ENCODE measurements at places on chromosomes 16 and 17.

GRCh38 chr17:66715745-66716156 lies 119.2 kb upstream of the CACNG5 start:
- peak; percentile 80 for DNase-seq

DNA sequence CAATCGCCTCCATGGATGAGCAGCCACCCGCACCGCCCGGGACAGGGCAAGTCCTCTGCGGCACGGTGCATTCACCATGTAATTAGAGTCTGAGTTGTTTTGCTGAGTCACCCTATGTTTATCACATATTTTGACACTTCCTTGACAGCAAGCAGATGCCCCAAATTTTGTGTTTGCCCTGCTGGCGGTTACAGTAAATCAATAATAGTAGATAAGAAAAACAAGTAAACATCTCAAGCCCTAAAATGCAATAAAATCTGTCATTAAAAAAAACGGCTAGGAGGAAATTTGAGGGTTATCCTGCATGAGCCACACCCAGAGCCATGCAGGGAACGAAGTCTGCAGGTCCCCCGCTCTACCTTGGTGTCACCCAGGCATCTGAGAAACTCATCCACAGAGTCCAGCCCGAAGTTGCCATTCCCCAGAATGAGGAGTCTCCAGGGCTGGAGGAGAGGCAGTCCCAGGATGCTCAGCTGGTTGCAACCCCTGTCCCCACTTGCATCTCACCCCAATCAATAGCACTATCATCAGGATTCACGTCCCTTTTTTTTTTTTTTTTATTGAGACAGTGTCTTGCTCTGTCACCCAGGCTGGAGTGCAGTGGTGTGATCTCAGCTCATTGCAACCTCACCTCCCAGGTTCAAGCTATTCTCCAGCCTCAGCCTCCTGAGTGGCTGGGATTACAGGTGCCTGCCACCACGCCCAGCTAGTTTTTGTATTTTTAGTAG lies 16.5 kb upstream of the ST6GALNAC1 start:
- DNase-seq = no peak

DNA sequence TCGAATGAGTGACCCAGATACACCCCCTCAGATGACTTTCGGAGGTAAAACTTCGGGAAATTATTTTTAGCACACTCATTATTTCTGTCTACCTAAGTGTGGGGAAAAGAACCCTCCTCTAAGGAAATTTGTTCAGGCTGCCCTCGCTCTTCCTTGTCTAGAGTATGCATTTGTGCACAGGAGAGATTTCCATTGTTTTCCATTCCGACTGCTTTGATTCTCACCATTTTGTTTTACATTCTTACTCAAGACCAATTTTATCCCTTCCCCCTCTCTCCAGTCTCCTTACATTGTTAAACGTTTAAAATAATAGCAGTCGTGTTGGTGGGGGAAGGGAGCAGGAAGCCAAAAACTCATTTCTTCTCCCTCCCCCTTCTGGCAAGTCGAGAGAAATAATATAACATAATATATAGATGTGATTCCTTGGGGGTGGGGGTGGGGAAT lies 1.5 kb upstream of the CHD3 start:
- no peak for DNase-seq

DNA sequence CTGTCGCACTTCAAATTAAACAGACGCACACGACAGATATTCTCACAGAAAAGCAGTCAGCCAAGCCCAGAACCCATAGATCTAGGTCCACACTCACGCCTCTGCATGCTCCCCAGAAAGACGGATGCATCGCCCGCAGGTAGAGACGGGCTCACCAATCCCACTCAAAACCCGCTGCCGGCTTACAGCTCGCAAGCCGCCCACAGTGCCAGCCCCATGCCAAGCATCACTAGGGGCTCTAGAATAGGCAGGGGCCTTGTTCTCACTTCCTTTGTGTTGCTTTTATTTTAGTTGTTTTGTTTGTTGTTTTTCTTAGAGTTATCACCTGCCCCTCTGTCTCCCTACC lies 336 bp upstream of the BMERB1 start:
- DNase-seq = no peak

DNA sequence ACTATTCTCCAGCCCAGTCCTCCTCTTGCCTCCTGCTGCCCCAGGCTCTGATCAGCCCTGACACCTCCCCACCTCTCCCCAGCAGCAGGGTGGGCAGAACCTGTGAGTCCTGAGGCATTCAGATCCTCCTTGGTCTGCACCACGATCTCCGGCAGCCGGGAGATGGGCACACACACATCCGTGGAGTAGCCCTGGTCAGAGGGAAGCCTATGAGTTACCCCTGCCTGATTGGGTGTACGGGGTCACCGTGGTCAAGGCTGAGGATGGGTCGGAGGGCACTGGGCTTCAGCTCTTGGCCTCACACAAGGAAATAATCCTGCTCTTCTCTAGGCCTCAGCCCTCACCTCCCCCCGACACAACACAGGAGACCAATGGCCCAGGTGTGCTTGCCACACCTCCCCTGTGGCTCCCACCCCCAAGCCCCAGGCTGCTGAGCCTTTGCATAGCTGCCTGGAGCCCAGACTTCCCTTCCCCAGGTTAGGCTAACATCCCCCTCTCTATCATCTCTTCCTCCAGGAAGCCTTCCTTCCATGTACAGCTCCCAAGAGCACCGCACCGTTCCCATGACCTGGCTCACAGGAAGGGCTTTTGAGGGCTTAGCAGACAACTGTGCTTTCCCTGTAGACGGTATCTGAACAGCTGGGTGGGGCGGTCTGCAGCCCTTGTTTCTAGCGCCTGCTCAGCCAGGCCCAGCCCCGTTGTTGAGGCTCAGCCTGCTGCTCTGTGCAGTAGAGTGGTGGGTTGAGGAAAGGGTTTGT lies 3.7 kb downstream of the LDHD start:
- DNase-seq = no peak

GRCh38 chr17:382644-383533 lies 30.3 kb upstream of the RPH3AL start:
- no peak for DNase-seq

GRCh38 chr16:80968386-80969113 lies 38.1 kb downstream of the CMC2 start:
- no peak for DNase-seq

GRCh38 chr16:1960665-1961630 lies 1.6 kb downstream of the NDUFB10 start:
- DNase-seq = no peak

DNA sequence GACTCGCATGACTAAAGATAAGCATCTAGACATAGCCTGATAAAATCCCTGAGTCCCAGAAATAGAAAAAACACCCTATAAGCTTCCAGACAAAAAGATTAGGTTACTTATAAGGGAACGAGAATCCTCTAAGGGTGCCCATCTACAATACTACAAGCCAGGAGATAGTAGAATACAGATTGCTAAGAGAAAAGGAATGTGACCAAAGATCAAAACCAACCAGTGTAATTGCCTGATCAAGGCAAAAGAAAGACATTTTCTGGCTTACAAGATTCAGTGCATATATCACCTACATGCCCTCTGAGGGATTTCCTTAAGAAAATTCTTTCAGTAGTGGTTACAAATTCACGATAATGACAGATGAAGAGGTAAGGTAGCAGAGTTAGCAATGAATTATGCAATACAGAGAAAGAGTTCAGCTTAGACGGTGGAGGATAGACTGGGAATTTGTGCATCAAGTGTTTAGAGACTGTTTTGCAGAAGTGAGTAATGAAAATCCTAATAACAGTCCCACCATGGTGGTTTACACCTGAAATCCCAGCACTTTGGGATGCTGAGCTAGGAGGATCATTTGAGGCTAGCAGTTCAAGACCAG lies 35.0 kb downstream of the BCL7C start:
- no peak for DNase-seq

All from H54 (cell line).